Right atrium auricular region (tissue), 2 donors: ENCODE measurements at places on chromosomes 4 and X. TPM values are rescaled to one million over a fixed set of nuclear protein-coding genes. Genes with fewer than 3 reads are reported as not detected.

Gene CXCL1
- total RNA-seq: 8.5 TPM

Gene HCCS
- 25.0 TPM for total RNA-seq

Gene XG
- 0.51 TPM for total RNA-seq

Gene SSX7
- not detected for total RNA-seq

Gene TCEANC
- total RNA-seq: 3.7 TPM

Gene ASB12
- 0.85 TPM for total RNA-seq

Gene NEXMIF
- total RNA-seq: 0.35 TPM

Gene FIP1L1
- 32.7 TPM for total RNA-seq

Gene AFP
- total RNA-seq: not detected

Gene MAGEA4
- total RNA-seq: not detected

Gene PITX2
- 25.4 TPM for total RNA-seq

Gene TLR8
- 2.4 TPM for total RNA-seq

Gene SSX1
- total RNA-seq: not detected

Gene TMPRSS11F
- not detected for total RNA-seq

Gene EXOC1
- 18.0 TPM for total RNA-seq
